ENCODE measurements at places on chromosomes 4 and X.

- DNase-seq = no peak
These were observed 18.4 kb downstream of the IQSEC2 start for GRCh38 chrX:53262918-53263394.

DNA sequence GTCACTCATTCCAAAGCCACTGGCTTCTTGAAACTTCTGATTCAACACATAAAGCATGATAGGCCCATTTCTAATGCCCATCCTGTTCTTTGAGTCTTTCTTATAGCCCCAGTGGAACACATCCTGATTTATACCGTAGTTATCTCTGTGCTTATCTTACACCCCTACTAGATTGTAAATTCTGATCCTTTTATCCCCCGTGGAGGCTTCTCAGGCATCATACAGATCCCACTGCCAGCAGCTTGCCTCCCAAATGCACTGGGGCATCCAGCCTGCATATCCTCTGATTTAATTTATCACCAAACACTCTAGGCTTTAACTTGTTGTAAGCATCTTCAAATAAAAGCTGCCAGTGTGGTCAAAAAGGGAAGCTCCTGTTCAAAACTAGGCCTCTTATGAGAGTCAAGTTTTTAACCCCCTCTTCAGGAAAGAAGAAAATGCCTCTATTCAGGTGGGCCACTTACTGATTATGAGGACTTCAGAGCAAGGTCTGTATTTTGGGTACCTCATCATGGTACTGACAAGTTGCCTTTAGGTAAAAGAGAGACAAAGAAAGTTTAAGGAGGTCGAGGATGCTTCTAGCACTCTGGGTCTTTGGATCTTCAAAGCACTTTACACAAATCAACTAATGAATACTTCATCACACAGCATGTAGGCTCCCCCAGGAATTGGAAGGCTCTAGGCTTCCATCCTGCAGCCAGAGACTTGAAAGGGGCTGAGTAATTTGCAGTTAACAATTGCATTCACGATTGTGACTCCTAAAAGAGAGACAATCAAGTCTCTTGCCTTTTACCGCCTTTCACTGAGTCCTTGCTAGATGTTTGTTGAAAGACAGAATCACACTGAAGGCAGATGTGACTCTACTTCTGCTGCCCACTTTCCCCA, 95.8 kb upstream of the LDB2 start:
- no peak for DNase-seq

DNA sequence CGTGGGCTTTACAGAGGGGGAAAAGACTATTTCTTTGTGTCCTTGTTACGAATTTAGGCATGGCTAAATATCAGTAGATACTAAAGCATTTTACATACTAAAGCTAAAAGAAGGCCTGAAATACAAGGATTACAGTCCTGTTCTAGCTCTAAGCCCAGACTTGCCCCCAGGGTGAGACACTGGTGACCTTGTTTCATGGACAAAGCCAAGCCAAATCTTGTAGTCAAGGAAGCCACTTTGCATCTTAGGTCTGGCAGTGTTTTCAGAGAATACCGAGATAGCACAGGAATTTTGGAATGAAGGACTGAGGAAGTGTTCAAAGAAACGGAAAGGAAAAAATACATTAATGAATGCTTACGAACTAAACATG, 733 bp upstream of the G3BP2 start:
- DNase-seq = no peak

DNA sequence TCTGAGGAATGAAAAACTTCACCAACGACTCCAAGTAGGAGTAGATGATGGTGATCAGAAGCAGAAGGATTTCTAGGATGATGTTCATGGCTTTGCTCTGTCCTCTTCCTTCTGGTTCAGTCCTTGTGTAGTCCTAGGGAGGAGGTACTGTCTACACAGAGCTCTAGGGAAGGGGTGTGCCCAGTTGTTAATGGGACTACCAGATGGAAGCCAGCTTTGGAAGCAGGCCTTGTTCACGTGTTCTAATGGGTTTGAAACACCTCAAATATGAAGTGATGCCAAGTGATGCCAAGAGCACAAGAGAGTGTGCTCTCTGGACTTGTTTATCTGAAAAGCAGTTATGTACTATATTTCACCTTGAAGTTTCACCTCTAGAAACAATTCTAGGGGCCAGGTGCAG, at the start of gene HSD17B13:
Gene HSD17B13 (minus strand): TSS at position 129 of the 400 bp plus-strand sequence. CDS start 41 bp downstream, at position 88.
- no peak for DNase-seq

DNA sequence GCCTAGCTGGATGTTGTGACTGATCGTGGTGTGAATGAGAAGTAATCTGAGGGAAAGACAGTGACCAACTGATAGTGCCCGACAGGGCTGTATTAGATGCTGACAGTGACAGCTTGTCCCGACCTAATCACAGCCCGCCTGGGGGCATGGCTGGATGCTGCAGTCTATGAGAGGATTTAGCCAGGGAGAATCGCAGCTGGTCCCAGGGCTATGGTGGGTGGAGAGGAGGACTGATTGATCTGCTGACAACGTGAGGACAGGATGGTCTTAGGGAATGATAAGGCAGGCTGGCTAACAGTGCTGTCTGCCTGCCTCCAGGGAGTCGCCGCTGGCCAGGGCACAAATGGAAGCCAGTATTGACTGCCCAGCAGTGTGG, 621 bp upstream of the SUV39H1 start:
- DNase-seq = no peak

DNA sequence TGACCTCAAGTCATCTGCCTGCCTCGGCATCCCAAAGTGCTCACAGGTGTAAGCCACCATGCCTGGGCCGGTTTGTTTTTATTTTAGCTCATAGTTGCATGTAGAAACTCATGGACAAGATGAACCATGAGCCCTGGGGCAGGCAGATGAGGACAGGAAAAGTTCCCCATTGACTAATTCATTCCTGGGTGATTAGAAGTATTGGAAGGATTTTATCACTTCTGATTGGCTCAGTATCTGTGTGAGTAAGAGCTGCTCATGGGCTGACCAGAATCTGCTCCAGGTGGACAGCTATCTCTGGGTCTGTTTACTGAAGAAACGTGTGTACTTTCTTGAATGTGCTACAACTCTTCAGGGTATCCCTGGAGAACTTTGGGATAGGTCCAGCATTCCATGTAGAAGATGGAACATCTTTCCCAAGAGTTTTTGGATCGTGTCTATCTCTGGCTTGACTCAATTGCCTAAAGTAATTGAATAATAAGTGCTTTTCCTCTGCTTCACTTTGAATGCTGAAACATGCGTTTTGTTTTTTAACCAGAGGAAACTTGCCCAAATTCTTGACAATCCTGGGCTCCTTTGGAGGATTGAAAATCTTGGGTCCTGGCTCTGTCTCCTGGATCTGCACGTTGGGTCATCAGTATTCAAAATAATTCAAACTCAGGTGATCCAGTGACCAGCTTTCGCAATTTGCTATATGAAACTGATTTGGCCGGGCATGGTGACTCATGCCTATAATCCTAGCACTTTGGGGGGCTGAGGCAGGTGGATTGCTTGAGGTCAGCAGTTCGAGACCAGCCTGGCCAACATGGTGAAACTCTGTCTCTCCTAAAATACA, 88.6 kb upstream of the DHRSX start:
- DNase-seq = no peak
